Fibroblast of skin of back (primary cell): ENCODE measurements at places on chromosomes 4 and X.
A peak's percentile ranks its signal among the peaks of the same experiment; 100 is the strongest.

- DNase-seq: no peak
These were observed 201.3 kb downstream of the HS6ST2 start for GRCh38 chrX:132757066-132757623.

GRCh38 chr4:2642968-2643367 is 106.5 kb downstream of the FAM193A start:
- no peak for DNase-seq

DNA sequence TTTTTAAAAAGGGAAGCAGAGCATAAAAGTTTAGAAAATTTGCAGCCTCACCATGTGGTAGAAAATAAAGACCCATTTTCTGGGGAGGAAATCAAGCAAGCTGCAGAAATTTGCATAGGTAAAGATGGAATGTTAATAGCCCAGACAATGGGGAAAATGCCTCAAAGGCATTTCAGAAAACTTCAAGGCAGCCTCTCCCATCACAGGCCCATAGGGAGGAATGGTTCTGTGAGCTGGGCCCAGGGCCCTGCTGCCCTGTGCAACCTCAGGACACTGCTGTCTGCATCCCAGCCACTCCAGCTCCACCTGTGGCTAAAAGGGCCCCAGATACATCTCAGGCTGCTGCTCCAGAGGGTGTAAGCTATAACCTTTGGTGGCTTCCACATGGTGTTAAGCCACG is 137.9 kb downstream of the INPP4B start:
- no peak for DNase-seq

- DNase-seq: peak; percentile 53
These were observed 60.7 kb upstream of the ABCG2 start for GRCh38 chr4:88219099-88219498.

DNA sequence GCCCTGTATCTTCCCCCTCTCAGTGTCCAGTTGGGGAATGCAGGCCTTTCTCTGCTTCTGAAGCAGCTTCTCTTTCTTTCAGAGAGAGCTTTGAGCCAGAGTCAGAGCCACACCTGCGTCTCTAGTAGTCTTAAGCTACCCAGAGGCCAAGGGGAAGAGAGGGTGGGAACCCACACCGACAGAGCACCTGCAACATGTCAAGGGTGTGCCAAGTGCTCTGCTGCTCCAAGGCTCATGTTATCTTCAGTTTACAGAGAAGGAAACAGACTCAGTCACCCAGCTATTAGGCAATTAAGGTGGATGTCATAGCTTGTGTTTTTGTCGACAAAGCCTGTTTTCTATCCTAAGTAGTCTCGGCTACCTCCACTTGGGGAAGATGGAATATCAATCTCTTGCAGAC is 22.7 kb upstream of the RNF212 start:
- DNase-seq: no peak

DNA sequence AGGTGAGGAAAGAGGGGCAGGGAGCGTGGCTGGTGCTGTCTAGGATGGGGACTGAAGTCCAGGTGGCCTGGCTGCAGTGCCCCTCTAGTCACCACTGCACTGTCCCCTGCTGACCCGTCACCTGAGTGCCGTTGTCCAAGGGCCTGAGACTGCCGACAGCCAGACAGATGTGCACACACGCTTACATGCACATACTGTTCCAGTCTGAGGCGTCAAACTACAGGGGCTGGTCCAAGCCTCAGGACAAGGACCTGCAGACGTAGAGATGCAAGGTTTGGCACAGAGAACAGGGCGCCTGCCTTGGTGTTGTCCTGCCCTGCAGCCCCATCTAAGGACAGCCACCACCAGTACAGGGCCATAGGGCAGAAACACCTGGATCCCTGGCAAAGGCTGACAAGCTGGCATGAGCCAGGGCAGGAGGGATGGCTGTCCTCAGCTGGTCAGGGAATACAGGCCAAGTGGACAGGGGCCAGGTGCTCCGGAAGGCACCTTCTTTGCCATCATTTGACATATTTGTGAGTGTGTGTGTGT is 1.7 kb downstream of the SLC2A9 start:
- no peak for DNase-seq

- DNase-seq: peak; percentile 74
These were observed 362.0 kb downstream of the CBLL2 start for GRCh38 chrX:22634751-22635150.

DNA sequence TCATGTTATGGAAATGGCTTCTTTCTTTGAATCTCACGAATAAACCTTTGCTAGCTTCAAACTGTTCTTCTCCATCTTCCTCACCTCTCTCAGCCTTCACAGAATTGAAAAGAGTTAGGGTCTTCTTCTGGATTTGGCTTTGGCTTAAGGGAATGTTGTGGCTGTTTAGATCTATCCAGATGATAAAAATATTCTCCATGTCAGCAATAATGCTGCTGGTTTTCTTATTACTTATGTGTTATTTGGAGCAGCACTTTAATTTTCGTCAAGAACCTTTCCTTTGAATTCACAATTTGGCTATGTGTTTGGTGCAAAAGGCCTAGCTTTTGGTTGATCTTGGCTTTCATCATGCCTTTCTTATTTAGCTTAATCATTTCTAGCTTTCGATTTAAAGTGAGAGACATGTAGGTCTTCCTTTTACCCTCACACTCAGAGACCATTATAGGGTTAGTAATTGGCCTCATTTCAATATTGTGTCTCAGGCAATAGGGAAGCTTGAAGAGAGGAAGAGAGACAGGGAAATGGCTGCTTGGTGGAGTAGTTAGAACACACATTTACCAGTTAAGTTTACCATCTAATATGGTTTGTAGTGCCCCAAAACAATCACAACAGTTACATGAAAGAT is 5.1 kb upstream of the ADAM29 start:
- DNase-seq: no peak

- DNase-seq: no peak
These were observed 159.1 kb upstream of the DGKK start for GRCh38 chrX:50629774-50630173.

- DNase-seq: no peak
These were observed 1.1 kb downstream of the FANCB start for GRCh38 chrX:14871767-14872166.

GRCh38 chr4:16011173-16011572 is 48.2 kb upstream of the FGFBP2 start:
- DNase-seq: no peak

DNA sequence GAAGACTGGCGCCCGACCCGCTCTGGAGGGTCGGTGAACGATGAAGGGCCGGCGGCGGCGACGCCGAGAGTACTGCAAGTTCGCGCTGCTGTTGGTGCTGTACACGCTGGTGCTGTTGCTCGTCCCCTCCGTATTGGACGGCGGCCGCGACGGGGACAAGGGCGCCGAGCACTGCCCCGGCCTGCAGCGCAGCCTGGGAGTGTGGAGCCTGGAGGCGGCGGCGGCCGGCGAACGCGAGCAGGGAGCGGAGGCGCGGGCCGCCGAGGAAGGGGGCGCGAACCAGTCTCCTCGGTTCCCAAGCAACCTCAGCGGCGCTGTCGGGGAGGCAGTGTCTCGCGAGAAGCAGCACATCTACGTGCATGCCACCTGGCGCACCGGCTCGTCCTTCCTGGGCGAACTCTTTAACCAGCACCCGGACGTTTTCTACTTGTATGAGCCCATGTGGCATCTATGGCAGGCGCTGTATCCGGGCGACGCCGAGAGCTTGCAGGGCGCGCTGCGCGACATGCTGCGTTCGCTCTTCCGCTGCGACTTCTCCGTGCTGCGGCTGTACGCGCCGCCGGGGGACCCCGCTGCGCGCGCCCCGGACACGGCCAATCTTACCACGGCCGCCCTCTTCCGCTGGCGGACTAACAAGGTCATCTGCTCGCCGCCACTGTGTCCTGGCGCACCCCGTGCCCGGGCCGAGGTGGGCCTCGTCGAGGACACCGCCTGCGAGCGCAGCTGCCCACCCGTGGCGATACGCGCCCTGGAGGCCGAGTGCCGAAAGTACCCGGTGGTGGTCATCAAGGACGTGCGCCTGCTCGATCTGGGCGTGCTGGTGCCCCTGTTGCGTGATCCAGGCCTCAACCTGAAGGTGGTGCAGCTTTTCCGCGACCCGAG is 568 bp downstream of the CHST7 start:
- DNase-seq: peak; percentile 53

- DNase-seq: no peak
These were observed 43.1 kb upstream of the LSM6 start for GRCh38 chr4:146132445-146132844.

- DNase-seq: no peak
These were observed 2.7 kb downstream of the PPARGC1A start for GRCh38 chr4:23887173-23887572.

DNA sequence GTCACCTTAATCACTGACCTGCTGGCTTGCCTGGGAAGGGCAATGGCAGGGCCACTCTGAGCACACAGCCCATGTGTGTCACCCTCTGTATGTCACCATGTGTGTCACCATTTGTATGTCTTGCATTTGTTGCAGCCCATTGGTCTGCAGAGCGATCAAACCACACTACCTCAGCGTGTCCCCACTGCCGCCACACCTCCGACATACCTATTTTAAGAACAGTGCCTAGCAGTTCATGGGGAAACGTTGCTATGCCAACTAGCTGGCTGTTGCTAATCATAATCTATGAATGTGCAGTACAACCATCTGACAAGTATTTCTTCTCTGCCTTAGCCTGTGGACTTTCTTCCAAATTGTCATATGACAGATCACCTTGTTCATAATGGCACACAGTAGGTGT is 8.0 kb upstream of the CRMP1 start:
- DNase-seq: no peak

GRCh38 chr4:126269106-126269505 is 954.4 kb downstream of the FAT4 start:
- DNase-seq: no peak

GRCh38 chrX:137118136-137118535 is 84.3 kb upstream of the GPR101 start:
- DNase-seq: no peak

GRCh38 chr4:6753103-6753560 is 29.4 kb upstream of the KIAA0232 start:
- no peak for DNase-seq

DNA sequence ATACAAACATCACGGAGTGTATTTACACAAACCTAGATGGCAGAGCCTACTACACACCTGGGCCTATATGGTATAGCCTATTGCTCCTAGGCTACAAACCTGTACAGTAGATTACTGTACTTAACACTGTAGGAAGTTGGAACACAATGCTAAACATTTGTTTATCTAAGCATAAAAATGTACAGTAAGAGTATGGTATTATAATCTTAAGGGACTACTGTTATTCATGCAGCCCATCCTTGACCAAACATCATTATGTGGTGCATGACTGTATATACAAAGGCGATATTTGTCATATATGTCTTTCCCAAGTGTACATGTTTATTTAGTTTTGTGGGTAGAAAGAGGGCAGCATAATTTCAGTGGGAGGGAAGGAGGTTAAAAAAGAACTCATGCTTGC is 177.7 kb upstream of the FSTL5 start:
- DNase-seq: no peak

GRCh38 chr4:102778720-102779119 is 18.0 kb upstream of the MANBA start:
- no peak for DNase-seq

DNA sequence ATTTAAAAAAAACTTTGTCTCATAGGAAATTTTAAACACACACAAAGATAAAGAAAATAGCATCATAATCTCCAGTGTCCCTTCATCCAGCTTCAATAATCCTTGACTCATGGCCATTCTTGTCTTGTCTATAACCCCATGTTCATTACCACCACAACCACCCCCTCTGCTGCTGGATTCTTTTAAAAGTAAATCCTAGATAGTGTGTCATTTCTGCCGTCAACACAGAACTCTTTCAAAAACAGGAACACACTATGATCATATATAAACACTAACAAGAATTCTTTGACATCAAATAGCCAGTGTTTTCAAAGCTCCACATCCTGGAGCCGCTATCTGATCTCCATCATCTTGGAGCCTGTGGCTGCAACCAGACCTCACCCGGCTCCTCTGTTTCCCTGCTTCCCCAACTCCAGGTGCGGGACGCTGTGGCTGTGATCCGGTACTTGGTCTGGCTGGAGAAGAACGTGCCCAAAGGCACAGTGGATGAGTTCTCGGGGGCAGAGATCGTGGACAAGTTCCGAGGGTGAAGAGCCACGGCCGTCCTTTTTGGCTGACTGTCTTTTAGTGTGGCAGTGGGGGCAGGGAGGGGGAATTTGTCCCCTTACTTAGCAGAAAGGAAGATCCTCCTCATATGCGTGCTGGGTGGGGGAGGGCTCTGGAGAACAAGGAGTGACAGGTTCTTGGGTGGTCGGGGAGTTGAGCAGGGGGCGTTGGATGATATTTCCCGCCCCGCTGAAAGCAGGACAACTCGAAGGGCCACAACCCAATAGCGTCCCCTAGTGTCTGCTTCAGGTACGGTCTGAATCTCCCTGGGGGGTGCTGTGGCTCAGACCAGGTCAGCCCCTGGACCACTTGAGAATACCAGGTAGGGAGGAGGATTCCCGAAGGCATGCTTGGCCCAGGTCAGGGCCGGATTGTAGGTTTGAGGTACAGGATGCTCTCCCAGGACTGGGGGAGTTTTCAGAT is 15.6 kb downstream of the XPNPEP2 start:
- no peak for DNase-seq

DNA sequence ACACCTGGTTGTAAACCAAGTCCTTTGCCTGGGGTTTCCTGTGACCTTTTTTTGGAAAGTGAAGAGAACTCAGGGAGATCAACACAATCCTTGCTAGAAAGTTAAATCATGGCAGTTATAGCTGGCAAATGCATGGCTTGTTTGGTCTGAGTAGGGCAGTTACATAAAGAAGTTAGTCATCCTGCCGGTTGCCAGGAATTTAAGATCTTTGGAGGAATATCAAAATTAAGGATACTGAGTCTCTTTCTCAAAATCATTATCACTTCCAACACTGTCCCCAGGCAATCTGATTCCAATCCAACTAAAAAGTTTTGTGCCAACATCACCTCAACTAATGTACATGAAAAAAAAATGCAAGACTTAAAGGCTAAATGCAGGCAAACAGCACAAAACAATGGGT is 40.3 kb downstream of the C4orf54 start:
- no peak for DNase-seq

DNA sequence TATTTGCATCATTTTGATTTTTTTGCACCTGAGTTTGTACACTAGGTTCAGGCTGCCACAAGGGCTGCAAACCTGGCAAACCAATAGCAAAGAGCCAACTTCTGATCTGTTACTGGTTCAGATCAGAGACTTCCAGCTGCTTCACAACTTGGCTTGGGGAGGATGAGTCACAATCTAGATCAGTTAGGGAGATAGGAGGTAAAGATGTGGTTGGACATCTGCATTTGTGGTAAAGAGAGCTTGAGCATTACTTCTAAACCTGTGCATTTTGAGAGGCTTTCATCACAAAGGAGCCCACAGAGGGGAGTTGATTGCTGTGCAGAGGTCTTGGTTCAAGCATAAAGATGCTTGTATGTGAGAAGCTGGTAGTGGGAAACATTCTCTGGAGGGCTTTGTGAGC is 34.5 kb downstream of the LINC00632 start:
- DNase-seq: no peak

DNA sequence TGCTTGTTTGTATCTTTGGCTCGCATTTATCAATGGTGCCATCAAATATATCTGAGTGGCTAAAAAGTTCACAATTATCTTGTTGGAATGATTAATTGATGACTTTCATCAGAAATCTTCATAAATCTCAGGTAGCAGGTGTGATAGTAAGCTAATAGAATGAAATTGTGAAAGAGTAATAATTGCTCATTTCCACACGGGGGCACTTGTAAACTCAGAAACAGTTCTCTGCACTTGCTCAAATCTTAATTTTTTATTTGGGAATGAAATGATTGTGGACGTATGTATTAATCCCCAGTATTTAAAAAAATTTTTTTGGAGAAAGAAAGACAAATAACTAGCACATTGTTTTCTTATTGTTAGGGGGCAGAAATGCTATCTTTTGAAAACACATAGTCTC is 132.8 kb downstream of the DTHD1 start:
- no peak for DNase-seq

GRCh38 chrX:9383655-9384054 is 81.2 kb upstream of the TBL1X start:
- DNase-seq: no peak

- DNase-seq: no peak
These were observed 1.5 kb upstream of the CPLX1 start for GRCh38 chr4:827209-828081.
